NCI-H748 treated with DMSO at 0.1 percent for 48 hours (cell line): ENCODE measurements at places on chromosomes 12 and 14.

GRCh38 chr14:50668826-50669143 is 679 bp upstream of the SAV1 start:
- no peak for DNase-seq

- DNase-seq = no peak
Observed at GRCh38 chr12:103114296-103115055, 157.0 kb downstream of the ASCL1 start.

DNA sequence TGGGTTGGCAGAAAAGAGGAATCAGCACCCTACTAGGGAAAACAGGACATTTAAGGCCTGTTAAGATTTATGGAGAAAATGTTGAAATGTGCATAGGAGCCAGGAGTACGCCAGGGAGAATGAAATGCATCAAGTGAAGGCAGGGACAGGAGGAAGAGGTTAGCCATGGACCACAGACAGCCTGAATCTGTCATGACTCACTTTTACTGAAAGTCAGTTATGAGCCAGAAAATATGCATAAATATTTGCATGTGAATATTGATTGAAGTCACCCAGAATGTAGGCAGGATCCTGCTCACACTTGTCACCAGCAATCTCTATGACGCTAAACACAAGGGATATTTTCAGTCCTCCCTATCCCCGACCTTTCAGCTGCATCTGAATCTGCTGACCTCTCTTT is 25.1 kb upstream of the CDK17 start:
- DNase-seq = no peak

GRCh38 chr12:115109863-115110262 is 425.9 kb upstream of the TBX3 start:
- no peak for DNase-seq

- no peak for DNase-seq
Observed at GRCh38 chr12:111256629-111257434, 112.1 kb downstream of the PHETA1 start.
